GM19239 (cell line): ENCODE measurements at places on chromosomes 5 and 9.

DNA sequence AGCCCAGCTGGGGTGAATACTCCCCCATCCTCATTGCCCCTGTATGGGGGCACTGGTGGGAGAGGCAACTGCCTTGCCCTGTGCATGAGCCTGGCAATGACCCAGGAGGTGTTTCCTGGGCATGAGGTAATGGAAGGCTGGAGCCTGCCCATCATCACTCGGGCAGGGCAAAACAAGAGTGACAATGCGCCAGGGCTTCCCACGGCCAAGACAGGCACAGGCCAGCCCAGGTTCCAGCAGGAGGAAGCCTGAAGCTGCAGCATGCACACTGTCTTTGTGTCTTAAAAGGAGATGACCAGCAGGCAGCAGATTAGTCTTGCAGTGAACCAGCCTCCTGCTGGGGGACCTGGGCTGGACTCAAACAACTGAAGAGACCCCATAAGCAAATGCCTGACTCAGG lies 92.2 kb upstream of the SMIM23 start:
- no peak for DNase-seq

GRCh38 chr9:3525096-3525835 lies 535 bp downstream of the RFX3 start:
- DNase-seq = peak; percentile 4

GRCh38 chr5:141872496-141873356 lies 5.5 kb downstream of the PCDH1 start:
- no peak for DNase-seq

GRCh38 chr9:19925674-19926503 lies 137.1 kb upstream of the SLC24A2 start:
- peak; percentile 71 for DNase-seq

DNA sequence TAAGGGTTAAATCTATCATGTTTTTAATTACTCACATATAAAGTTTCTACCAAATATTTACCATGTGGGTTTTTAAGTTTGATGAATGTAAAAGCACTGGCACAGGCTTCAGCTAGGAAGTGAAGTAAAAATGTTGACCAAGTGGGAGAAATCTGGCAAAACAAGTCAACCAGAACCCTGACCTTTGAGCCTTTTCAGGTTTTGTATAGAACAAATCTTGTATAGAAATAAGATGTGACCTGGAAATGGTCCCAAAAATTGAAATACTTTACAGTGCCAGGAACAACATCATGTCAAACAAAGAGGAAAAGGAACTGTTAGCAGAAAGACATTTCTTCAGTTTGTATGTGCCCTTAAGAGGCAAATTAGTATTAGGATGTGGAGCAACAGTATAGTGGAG lies 137.6 kb downstream of the CCDC192 start:
- DNase-seq = no peak

GRCh38 chr5:54001976-54002775 lies 308.2 kb downstream of the ARL15 start:
- DNase-seq = no peak

- no peak for DNase-seq
Observed at GRCh38 chr9:4933177-4933576, 51.9 kb upstream of the JAK2 start.

- DNase-seq = no peak
Observed at GRCh38 chr9:98538203-98538602, 170.5 kb downstream of the GABBR2 start.

- no peak for DNase-seq
Observed at GRCh38 chr9:83138422-83139135, 75.6 kb upstream of the RASEF start.

- no peak for DNase-seq
Observed at GRCh38 chr9:99350461-99350860, 128.4 kb downstream of the SEC61B start.

DNA sequence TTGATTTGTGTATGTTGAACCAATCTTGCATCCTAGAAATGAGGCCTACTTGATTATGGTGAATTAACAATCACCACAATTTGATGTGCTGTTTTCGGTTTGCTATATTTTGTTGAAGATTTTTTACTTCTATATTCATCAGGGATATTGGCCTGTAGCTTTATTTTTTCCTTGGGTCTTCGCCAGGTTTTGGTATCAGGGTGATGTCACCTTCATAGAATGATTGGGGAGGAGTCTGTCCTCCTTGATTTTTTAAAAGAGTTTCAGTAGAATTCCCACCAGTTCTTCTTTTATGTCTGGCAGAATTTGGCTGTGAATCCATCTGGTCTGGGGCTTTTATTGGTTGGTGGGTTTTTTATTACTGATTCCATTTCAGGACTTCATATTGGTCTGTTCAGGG lies 115.2 kb downstream of the CPLANE1 start:
- DNase-seq = no peak

DNA sequence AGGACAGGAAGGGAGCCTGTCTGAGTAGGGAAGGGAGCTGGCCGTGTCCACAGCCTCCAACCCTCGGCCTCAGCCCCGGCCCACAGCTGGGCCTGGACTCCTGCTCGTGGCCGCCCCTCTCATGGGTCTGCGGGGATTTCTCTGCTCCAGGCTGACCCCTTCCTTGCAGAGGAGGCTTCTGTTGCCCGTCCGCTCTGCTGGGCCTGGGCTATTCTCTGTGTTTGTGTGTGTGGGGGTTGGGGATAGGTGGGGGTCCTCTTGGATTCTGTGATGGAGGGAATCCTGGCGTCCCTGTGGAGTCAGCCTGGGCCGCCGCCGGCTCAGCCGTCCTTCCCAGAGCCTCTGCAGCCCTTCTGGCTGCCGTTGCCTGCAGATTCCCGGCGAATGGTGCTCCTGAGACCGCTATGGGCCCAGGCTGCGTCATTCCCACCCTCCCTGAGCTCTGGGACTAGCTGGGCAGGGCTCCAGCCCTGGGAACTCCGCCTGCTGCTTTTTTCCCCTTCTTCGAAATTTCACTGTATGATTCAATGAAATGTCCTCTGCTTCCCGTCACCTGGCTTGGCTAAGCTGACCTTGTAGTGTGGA lies 64.2 kb downstream of the FGF18 start:
- DNase-seq = no peak

DNA sequence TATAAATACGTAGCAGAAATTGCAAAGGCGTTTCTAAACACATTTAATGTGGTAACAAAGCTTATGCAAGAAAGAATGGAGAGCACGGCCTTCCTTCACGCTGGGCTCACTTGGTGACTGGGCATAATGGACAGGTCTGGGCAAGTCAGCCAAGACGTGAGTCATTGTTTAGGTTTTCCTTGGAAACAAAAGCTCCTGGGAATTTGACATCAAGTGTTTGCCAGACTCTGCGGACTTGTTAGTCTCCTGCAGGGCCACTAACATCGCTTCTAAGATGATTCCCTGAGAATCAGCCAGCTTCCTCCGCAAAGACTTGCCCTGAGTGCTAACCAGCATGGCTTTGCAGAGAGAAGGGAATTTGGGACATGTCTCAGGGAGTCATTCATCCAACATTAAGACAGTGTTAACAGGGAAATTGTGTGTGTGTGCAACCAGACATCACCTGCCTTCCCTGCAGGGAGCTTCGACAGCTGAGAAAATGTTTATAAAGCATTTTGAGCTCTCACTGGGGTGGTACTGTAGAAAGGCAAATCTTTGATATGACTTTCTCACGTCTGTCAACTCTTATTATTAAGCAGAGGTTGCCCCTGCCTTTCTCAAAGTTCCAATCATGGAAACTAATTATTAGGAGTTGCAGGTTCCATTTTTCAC lies 182.5 kb downstream of the NTRK2 start:
- DNase-seq = no peak

DNA sequence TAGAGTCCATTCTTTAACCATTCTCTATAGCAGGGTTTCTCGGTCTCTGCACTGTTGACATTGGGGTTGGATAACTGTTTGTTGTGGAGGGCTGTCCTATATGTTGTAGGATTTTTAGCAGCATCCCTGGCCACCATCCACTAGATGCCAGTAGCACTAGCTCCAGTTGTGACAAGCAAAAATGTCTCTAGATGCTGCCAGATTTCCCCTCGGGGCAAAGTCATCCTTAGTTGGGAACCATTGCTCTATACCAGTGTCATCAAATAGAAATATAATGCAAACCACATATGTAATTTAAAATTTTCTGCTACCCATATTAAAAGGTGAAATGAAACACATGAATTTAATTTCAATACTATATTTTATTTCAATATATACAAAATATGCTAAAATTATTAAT lies 2.9 kb downstream of the TTC23L start:
- DNase-seq = no peak

DNA sequence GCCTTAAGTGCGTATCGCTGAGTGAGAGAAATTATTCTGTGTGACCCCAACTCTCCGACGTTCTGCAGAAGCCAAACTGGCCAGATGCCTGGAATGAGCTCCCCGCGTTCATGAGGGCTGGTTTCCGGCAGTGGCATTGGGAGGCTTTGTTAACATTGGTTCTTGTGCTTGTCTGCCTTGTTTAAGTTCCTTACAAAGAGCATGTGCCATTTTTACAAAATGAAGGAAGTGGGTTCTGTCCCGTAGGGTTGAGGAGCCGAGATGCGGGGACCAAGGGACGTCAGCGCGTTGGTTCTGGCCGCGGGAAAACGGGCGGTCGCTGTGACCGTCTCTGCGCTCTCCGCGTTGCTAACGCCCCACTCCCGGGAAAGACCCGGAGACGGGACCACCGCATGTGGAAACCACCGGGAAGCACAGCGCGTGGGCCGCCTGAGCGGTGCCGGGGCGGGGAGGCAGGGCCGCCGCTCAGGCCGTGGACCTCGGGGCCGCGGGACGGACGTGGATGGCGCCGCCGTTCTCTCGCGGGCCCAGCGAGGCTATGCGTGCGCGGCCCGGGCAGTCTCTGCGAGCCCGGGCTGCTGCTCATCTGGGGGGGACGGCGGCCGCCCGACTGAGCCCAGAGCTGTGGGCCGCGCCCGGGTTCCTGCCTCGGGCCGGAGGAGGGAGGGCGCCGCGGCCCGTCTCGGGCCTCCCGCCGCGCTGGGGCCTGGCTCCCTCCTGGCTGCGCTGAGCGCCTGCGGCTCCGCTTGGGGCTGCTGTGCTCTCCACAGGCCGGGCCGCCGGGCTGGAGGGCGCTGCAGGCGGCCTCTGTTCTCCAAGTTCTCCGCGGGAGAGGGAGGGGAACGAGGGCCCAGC lies 13.4 kb downstream of the RABL6 start:
- no peak for DNase-seq

DNA sequence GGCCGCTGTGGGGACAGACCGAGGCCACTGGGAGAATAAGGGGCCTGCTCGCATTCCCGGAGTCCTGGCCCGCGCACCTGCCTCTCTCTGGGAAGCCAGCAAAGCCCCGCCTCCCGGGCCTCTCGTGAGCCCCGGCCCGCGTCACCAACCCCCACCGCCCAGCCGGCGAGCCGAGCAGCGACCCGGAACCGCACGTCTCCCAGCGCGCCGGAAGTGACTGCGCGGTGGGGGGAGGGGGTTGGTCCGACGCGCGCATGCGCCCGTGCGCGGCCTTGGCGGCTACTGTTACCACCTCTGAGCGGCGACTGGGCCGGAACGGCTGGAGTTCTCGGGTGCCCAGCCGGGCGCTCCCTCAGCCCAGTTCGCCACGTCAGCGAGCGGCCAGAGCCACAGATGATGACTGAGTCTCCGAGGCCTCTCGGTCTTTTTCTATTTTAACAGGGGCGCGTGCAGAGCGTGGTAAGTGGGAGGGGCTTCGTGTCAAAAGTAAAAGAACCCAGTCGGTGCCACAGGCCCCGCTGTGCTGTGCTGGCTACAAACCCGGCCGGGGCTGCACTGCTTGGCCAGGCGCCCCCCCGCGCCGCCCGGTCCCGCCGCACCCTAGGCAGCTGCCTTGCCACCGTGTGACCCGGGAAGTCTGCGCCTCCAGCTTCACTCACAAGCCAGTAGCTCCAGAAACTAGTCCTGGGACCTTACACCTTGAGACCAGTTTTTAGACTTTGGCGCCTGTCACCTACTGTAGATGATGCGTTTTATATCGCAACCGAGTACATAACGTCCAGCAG lies at the start of gene GOLGA1:
Gene GOLGA1 (minus strand): TSS at position 190 of the 785 bp plus-strand sequence. CDS start 2,372 bp downstream, outside the sequence.
- peak; percentile 74 for DNase-seq

DNA sequence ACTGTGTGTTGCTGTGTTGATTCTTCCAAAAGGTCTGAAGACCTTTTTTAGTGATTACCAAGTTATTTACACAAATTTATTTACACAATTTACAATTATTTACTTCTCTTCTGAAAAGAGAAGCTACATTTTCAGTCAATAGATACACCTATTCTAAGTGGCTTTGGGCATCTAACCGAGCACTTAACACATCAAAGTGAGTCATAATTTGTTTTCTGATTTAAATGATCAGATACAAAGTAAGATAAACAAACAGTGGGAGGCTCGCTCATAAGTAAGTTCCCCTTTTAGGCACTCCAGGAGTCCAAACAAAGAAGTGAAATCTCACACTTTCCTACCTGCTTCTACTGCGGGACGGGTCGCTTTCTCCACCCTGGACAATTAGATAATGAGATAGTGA lies 90.2 kb downstream of the APBA1 start:
- DNase-seq = no peak

DNA sequence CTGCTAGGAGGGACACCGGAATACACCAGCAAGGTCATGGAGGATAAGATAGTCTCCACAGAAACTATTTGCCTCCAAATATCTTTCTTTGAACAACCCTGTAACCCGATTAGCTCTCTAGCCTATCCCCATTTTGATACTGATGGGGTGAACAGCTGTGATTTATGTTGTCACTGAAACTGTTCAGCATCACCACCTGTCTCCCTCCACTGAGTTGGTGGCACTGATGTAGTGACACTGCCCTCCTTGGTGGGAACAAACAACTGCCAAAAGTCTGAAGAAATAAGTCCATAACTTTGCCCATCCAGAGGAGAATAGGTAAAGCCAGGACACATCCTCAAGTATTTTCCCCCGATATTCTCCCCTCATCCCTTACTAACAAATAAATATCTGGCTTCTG lies 24.3 kb upstream of the KCNV2 start:
- no peak for DNase-seq

- no peak for DNase-seq
Observed at GRCh38 chr5:109550077-109550476, 139.7 kb upstream of the MAN2A1 start.

- no peak for DNase-seq
Observed at GRCh38 chr5:160720822-160721221, 131.2 kb downstream of the ATP10B start.

DNA sequence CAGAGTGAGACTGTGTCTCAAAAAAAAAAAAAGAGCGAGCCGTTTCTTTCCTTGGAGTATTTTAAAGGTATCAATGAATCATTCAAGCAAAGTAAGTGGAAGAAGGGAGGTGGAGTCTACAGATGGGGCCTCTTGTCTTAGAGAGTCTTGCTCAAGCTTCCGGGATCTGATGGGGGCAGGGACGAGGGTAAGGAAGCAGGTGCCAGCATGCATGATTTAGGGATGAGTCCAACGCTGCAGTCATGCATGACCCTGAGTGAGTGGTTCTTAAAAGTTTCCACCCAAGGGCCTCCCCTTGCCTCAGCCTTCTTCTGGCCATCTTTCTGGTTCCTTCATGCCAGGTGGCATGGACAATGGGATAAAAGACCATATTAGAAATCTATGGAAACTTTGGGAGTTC lies 79.6 kb downstream of the MYO10 start:
- DNase-seq = no peak
